ENCODE measurements at places on chromosomes 11 and 22.

DNA sequence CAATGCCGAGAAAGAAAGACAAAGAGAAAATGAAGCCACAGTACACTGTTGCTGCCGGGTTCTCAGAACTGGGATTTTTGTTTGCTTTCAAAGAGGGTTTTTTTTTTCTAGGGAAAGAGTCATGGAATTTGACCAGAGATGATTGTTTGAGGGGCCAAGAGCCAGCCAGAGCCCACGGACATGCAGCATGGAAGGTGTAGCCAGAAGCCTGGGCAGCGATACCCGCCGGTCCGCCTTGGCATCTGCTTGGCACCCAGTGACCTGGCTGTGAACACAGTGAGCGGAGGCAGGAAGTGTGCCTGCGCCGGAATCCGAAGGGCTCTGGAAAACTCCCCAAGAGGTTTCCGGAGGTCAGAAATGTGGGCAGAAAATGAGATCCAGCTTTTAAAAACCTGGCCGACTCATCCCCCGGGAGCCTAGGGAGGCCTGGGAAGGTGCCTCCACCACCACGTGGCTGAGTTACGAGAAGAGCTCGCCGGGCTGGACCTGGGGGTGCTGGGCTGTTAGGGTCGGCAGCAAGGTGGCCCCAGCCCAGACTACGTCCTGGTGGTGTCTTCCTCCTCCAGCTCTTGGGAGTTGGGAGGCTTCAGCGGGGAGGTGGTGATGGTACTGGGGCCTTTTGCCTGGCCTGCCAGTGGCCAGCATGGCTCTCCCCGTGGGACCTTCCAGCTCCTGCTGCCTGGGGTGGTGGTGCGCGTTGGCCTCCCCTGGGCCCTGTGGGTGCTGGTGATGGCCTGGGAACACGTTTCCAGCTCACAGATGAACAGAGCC, 61.6 kb upstream of the PPARA start:
- no peak for DNase-seq

GRCh38 chr22:49693416-49693815, 134.3 kb downstream of the BRD1 start:
- DNase-seq = no peak

DNA sequence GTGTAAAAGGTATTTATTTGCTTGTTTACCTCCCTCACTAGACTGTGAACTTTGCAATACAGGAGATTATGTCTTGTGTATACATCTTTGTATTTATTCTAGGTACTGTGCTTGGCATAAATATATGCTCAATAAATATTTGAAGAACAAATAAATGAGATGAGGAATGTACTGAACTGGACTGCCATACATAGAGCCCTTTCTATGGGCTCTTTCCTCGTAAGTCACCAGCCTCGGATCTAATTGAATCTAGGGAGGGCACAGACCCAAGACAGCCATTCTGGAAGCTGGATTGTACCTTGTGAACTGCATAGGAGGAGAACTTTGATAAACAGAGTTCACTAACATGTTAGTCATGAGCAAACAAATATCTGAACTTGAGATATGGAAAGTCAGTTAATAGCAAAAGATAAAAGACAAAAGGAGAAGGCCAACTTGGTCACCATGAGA, 503.9 kb downstream of the INSC start:
- DNase-seq = no peak

DNA sequence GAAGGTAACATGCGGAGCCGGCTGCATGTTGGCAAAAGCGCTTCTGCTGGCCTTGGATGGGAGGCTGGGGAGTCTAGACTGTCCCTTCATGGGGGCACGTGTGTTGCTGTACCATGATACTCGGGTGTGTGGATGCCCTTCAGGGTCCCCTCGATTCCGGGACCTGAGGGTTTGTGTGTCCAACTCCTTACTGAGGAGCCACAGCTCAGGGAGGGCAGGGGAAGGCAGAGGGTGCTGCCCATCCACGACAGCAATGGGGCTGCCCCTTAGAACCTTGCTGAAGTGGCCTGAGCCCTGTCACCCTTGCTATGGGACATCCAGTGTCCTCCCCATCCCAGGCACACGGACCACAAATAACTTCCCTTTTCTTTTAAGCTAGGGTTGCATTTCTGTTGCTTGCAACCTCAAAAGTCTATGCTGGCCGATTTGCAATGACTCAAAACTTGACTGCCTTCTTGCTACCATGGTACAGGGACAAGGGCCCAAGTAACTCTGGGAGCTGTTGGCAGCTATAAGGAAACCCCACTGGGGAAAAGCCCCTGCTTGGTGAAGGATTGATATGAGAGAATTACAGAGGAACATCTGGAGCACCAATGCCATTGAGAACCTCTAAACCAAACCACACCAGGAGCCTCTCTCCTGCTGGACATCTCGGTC, 43.8 kb downstream of the RTL6 start:
- no peak for DNase-seq

DNA sequence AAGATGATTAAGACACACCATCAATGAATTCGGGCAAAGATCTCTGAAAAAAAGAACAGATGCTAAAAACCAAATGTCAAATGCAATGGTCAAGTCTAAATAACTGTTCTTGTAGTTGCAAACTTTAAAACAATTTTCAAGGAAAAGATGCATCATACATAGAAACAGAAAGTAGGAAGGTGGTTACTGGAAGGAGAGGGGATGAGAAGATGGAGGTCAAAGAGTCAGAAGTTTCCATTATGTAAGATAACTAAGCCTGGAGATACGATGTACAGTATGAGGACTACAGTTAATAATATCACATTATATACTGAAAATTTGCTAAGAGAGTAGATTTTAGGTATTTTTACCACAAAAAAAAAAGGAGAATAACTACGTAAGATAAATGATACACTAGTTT, 27.1 kb downstream of the CWF19L2 start:
- no peak for DNase-seq

GRCh38 chr22:44526779-44527126, 28.7 kb upstream of the RTL6 start:
- DNase-seq = no peak

DNA sequence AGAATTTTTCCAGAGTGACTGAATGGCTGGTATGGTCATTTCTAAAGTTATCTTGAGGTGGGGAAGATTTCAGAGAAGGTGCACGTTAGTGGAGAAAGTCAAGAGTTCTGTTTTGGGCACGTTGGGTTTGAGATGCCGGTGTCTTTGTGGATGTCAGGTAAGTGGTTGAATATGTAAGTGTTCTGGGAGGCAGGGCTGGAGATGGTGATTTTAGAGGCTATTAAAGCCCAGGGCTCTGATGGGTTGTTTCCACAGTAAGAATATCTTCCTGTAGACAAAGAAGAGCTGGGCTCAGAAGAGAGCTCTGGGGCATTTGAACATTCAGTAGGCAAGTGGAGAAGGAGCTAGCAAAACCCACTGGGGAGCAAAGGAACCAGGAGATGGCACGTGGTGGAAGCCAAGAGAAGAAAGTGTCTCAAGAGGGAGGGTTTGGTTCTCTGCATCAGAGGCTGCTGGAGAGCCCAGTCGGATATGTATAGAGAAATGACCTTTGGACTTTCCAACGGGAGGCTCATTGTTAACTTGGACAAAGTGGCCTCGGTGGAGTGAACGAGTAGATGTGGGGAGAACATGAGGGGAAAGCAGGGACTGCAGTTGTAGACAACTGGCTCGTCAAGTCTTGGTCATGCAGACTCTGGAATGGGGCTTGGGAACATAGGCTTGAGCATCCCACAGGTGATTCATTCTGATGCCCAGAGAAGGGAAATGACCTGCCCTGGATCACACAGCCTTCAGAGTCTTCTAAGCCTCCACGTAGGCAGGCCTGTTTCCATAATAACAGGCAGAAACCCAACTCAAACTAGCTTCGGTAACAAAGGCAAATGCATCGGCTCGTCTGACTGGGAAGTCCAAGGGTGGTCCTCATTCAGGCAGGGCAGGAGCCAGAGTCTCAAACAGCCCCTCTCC, 98.4 kb upstream of the PARVA start:
- DNase-seq = no peak

GRCh38 chr11:13333456-13333957, 55.9 kb downstream of the BMAL1 start:
- DNase-seq = no peak

DNA sequence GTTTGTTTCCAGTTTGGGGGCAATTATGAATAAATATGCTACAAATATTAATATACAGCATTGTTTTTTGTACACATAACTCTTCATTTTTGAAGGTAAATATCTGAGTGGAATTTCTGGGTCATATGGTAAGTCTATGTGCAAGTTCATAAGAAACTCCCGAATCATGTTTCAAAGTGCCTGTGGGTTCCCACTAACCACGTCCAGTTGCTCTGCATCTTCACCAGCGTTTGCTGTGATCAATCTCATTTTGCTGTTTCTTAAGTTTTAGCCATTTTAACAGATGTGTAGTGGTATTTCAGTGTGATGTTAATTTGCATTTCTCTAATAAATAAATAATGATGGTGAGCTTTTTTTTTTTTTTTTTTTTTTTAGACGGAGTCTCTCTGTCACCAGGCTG, 14.2 kb upstream of the CSRP3 start:
- no peak for DNase-seq

- DNase-seq = no peak
Observed at GRCh38 chr11:32454993-32455392, 19.7 kb upstream of the WT1 start.

DNA sequence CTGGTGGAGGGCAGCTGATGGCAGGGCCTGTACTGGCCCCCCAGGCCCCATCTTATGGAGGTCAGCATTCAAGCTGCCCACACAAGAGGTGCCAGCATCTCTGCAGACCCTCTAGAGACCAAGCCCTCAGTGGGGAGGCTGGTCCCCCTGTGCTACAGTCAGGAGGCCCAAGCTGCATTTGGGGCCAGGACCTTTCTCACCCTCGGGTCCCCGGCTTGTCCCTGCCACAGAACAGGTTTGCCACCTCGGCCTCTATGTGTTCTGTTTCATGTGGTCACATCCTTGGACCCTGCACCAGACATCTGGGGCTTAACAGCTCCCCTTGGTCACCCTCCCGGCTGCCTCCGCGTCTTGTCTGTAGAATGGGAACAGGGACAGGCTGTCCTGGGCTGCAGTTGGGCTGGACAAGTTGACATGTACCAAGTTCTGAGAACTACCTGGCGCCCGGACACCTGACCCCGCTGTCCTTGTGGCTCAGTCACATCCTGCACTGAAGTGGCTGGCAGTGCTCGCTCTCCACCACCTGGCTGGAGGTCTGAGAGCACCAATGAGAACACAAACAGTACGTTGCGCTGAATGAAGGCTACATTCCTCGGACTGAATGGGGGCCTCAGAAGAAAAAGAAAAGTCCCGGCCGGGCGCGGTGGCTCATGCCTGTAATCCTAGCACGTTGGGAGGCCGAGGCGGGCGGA, 2.7 kb upstream of the PLXNB2 start:
- no peak for DNase-seq

- no peak for DNase-seq
Observed at GRCh38 chr11:44784436-44784760, 57.6 kb downstream of the TSPAN18 start.

GRCh38 chr11:93903989-93904388, 53.6 kb upstream of the VSTM5 start:
- DNase-seq = no peak

DNA sequence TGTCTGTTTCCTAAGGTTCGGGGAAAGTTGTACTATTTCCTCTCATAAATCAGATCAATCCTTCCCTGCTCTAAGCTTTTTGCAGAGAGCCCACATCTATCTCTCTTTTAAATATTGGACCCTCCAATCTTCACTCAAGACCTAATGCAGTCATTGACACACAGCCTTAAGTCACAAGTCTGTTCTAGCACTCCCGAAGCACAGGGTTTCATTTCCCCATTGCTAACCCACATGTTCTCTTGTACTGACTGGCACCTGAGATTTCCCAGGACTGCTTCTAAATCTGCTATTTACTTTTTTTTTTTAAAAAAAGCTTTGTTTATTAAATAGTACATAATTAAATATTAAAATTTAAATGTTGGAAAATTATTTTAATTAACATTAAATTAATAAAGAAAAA, 674.7 kb downstream of the TBC1D22A start:
- DNase-seq = no peak

- DNase-seq = no peak
Observed at GRCh38 chr11:126080161-126080941, 17.7 kb upstream of the CDON start.

GRCh38 chr11:1039481-1040427, 3.2 kb upstream of the MUC6 start:
- no peak for DNase-seq

GRCh38 chr11:94179696-94180095, 51.1 kb downstream of the PANX1 start:
- DNase-seq = no peak

DNA sequence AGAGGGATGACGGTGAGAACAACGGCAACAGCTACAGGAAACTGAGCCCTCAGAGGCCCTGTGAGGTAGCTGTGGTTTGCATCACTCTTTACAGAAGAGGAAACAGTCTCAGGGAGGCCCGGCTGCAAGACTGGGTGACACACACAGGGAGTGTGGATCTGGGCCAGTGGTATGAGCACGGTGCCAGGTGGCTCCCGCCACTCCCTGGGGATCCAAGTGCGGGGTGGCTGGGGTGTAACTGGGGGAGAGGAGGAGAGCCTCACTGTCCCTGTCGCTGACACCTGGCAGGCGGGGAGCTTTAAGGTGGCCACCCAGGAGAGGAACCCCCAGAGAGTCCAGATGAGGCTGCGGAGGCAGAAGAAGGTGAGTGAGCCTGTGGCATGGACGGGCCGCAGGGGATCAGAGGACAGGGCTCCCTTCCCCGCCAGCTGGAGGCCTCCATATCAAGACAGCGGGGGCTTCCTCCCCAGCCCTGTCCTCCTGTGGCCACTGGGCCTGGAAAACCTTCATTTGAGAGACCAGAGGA, 5.6 kb downstream of the RGL4 start:
- DNase-seq = no peak

- DNase-seq = no peak
Observed at GRCh38 chr22:26743149-26743548, 85.8 kb downstream of the MIAT start.

DNA sequence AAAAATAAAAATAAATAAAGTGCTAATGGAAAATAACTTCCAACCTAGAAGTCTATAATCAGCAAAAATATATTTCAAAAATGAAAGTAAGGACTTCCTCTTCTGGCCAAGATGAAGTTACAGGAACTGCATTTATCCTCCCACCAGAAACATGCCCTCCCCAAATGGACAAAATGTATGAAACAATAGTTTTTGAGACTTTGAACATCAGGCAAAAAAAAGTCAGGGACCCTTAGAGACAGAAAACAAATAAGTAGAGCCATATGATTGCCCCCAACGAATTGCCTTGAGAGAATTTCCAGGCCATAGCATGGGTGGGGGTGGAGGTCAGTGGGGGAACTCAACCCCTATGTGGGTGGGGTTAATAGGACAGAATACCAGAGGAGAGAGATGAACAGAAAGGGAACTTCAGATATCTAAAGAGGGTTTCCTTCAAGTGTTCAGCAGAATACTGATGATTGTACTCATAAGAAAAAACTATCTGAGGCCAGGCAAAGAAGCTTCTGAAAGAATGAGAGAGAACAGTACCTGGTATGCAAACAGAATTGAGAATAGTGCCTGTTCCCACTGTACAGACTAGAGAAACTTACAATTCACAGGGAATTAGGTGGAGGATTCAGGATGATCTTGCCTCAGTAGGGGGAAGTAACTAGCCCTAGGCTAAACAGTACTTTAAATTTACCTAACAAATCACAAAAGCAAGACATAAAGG, 26.6 kb upstream of the IL10RA start:
- DNase-seq = no peak

GRCh38 chr11:19216709-19217374, 15.1 kb upstream of the CSRP3 start:
- DNase-seq = no peak
